Fibroblast of lung (primary cell): ENCODE measurements at places on chromosomes 12 and 14. TPM values are rescaled to one million over a fixed set of nuclear protein-coding genes. Genes with fewer than 3 reads are reported as not detected.

Gene ARG2
- 2.3 and 8.4 TPM in 2 replicates for total RNA-seq

Gene IGF1
- total RNA-seq, result 0.83 and 1.3 TPM in 2 replicates

Gene SLC39A5
- total RNA-seq, result not detected in 2 replicates

Gene FGF6
- not detected in 2 replicates for total RNA-seq

Gene HOXC12
- total RNA-seq, result not detected in 2 replicates

Gene PLA2G1B
- 0.51 TPM in 1 of 2 replicates, not detected in the other for total RNA-seq

DNA sequence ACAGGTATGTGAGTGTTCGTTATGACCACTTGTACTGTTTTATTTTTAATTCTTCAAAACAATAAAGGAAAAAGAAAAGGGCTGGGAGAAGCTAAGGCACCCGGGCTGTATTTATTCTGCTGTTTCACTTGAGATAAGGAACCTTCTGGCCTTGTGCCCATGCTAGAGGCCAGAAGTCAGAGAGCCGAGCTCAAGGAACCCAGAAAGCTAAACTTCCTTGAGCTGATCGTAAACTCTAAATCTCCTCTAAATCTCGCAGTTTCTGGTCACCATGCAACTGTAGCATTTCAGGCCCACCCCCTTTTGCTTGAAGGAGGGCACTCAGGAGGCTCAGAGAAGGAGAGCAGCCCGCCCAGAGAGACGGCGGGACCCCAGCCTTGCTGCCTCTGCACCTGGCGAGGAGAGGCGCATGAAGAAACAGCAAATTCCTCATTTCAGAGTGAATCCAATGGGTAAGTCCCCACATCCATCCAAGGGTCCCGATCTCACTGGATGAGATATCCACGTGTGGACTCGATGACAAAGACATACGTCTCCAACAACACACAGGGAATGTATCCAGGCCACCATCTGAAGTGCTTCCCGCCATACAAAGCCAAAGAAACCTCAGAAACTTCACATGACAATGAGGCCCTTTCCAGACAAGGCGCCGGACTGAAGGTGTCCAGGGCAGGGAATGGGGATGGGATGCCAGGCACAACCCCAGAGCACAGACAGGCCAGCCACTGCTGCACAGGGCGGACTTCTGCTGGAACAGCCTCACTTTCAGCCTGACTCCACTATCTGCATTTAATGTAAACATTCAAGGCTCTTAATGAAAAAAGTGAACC is 14.6 kb downstream of the CCDC88C start:
- no peak for DNase-seq

GRCh38 chr12:10633541-10633940 is 20.1 kb upstream of the MAGOHB start:
- no peak for DNase-seq

DNA sequence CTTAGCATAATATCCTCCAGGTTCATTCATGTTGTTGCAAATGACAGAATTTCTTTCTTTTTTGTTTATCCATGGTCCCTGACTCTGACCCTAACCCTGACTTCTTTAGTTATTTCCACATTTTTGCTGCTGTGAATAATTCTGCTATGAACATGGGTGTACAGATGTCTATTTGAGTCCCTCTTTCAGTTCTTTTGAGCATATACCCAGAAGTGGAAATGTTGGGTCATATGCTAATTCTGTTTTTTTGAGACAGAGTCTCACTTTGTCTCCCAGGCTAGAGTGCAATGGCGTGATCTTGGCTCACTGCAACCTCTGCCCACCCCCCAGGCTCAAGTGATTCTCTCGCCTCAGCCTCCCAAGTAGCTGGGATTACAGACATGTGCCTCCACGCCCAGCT is 33.1 kb downstream of the KNTC1 start:
- no peak for DNase-seq

GRCh38 chr12:49664591-49665239 is 41.4 kb downstream of the PRPF40B start:
- no peak for DNase-seq

DNA sequence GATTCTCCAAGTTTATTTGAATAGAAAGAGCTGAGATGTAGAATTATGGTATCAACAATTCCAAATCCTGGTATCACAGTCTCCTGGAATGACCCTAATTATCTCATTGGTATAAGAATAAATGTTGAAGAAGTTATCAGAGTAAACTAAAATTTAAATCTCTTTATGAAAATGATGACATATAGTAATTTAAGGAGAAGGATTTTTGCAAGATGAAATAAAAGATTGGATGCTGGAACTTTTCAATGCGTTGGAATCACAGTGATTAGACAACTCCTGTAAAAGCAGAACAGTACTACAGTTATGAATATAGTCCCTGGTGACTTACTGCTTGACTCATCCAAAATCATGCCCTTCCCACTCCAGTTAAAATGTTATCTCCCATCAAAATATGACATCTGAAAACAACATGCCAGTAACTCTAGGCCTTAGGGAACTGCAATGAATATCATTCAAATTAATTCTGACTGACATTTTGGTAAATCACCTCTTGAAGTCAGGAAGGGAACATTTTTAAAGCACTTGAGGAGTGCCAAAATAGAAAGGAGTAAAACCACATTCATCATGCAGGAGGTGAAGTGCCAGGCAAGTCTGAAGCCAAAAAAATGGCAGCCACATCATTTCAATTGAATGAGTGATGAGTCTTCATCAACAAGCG is 197.8 kb upstream of the PRKD1 start:
- peak; percentile 9 for DNase-seq

GRCh38 chr12:98280152-98280551 is 235.2 kb upstream of the TMPO start:
- no peak for DNase-seq

GRCh38 chr12:24696800-24697199 is 252.1 kb downstream of the BCAT1 start:
- DNase-seq, result no peak

DNA sequence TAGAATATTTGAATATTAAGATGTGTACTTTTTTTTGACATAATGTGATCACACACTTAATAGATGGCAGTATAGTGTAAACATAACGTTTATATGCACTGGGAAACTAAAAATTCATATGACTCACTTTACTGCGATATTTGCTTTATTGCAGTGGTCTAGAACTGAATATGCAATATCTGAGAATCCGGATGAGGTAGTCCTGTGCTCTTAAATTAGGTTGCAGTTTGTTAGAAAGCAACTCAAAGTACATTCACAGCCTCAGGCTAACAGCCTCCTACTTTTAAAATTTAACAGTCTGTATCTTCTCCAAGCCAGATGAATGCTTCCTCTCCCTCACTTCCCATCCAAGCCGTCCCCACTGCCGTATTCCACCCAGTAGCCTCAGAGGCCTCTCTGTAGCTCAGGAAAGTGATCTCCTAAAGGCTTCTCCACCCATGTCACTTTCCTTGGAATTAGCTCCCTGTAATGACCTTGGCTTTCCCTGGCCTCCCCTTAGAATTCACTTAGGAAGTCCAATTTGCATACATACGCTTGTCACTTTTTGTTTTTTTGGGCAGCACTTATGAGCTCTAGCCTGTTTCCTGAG is 43.7 kb downstream of the TESPA1 start:
- no peak for DNase-seq

DNA sequence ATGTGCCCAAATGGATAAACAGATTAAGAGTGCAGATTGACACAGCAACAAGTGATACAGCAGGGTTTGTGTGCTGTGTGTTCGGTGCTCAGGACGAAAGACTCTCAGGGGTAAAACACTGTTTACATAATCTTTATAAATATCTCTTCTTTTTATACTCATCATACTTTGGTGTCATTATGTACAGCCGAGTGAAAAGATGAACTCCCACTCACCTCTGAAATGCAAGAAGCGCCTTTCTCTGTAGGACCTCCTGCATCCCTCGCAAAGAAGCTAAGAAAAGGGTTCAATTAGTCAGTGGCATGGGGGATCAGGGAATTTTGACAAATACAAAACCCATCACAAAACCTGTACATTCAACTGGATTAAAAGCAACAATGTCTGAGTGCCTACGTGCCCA is 163.6 kb downstream of the TTC7B start:
- no peak for DNase-seq

- DNase-seq, result no peak
These were observed 388.0 kb downstream of the VRK1 start for GRCh38 chr14:97185186-97185585.

DNA sequence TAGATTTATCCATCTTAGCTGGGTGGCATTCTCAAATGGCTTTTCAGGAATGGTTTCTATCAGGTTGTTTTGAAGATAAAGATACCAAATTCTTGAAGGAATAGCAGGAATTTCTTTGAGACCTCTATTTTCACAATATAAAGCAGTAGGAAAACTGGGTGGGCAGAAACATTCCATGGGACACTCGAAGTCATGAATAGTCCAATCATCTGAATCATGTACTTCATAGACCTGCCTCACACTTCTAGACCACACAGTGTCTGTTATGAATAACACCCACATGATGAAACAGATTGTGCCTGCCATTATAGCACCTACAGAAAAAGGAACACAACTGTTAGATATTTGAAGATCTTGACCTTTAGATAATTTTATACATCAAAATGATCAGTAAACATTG is 1.8 kb downstream of the KERA start:
- DNase-seq, result no peak
